Stimulated activated CD4-positive, alpha-beta T cell treated with anti-CD3 and anti-CD28 coated beads, TNF-alpha, amount 100 ng/mL, for 24 hours (primary cell): ENCODE measurements at places on chromosomes 16 and 17.

DNA sequence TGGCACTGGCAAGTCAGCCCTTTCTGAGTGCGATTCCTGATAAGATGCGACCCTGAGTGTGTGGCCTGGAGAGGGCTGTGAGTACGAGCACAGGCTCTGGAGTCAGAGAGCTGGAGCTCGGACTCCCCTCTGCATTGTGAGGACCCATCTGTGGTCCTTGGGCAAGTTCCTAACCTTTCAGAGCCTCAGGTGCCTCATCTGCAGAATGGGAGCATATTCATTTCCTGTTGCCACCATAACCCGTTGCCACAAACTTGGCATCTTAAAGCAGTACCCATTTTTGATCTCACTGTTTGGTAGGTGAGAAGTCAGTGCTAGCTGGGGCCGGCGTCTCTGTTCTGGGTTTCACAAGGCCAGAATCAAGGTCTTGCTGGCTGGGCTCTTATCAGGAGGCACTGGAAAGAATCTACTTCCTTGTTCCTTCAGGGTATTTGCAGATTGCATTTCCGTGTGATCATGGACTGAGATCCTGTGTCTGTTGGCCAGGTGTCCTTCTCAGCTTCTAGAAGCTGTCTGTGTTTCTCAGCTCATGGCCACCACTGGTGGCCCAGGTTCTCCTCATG is 20.2 kb downstream of the KNOP1 start:
- no peak for DNase-seq

DNA sequence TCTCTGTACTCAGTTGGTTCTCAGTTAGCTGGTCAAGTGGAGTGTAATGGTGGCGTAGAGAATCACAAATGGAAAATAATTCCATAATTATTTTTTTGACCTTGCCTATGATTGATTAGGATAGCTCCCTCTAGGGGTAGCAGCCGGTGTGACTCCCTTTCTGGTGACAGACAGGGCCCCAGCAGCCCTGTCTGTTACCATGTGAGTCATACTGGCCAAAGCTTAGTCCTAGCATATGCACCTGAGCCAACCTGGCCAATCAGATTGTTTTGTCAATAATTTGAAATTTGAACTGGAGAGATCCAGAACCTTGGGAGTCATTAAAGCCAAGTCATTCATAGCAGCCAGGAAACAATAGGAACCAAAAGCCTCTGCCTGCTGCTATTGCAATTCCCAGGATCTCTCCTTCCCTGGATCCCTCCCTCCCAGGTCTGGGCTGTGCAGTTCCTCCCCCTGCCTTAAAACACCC is 5.6 kb downstream of the PNPO start:
- DNase-seq, result peak; percentile 69

- no peak for DNase-seq
Measured at GRCh38 chr17:38451030-38451839, 23.0 kb downstream of the ARHGAP23 start.

GRCh38 chr17:34173241-34173640 is 81.8 kb upstream of the CCL2 start:
- no peak for DNase-seq

- DNase-seq, result no peak
Measured at GRCh38 chr17:47604598-47604927, 45.2 kb upstream of the KPNB1 start.

DNA sequence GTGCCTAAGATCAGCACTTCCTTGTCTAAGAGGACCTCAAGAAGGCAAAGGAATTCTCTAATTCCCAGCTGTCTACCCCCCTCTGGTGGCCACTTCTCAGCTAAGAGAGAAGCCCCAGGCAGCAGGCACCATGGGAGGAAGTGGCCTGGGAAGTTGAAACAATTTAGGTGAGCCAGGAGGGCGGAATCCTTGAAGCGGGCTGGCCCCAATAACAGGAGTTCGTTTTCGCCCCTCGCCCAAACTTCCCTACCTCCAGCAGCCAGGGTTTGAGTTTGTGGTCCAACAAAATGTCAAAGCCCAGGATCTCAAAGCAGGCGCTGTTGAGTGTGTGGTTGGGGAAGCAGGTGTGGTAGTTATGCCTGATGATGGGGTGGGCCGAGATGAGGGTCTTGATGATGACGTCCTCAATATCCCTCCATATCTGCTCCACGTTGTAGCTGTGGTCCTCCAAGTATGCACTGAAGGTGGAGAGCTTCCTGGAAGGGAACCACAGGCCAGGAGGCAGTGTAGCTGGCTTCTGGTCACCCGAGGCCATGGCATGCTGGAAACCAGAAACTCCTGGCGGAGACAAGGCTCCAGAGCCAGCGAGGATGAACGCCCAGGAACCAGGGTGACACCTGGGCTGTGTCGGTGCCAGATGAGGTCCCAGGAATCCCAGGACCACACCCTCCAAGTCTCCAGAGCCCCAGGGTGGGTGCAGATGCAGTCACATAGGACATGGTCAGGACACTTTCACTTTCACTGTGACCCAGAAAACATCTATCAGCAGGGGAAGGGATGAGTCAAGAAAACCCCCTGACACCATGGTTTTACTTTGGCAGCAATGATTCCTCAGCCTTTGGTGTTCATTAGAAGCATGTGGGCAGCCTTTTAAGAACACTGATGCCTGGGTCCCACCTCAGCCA is 25.6 kb downstream of the TTLL6 start:
- DNase-seq, result no peak

DNA sequence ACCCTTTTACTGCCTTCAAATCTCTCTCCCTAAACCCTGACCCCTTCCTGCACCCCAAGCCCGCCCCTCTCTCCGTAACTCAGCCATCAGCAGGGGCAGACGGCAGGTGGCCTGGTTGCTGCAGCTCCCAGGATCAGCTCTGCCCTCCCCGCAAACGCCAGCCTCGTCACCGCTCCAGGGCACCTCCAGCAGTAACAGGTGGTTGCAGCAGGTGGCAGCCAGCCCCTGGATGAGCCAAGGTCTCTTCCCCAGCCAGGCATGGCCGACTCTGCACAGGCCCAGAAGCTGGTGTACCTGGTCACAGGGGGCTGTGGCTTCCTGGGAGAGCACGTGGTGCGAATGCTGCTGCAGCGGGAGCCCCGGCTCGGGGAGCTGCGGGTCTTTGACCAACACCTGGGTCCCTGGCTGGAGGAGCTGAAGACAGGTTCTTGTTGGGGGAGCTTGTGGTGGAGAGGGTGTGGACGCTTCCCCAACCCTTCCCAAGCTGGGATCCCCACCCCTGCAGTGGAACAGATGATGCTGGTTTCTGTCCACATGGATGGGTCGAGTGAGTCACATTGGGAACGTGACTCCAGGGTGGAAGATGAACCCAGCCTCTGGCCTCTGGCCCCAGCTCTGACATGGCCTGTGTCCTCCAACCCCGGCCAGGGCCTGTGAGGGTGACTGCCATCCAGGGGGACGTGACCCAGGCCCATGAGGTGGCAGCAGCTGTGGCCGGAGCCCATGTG is 558 bp downstream of the HSD3B7 start:
- DNase-seq, result no peak

DNA sequence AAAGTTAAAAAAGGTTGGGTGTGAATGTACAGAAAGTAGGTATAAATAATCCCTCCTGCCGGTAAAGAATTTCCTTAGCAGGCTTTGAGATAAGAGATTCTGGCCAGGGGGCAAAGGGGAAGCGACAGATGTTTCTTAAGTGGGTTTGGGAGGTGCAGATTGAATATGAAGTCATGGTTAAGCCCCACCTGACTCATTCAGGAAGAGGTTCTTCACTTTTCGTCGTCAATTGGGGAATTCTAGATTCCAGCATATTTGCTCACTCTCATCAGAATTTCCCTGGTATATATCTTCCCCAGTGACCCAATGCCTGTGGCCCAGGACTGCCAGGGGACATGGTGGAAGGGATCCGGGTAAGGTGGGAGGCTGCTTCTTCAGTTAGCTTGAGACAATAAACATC is 127.8 kb downstream of the CPPED1 start:
- DNase-seq, result no peak
